RCC 7860 (cell line): ENCODE measurements at places on chromosomes 6 and 20.

DNA sequence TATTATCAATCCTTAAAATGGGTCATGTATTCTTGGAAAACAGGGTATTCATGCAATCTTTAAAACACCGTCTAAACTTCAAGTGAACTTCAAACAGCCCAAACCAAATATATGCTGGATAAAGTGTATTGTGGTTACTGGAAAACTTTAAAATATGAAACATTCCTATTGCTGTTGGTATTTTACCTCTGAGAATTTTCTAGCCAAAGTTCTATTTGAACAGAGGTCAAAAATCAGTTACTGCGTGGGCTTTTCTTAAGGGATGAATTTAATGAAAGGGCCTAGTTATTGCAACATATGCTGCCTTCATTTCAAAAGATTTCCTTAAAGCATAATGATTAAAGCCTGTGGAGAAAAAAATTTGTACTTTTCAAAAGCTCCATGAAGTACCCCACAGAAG is 436.0 kb downstream of the PLCB1 start:
- DNase-seq: no peak

- no peak for DNase-seq
These were observed 87.5 kb upstream of the TOP1 start for GRCh38 chr20:40941133-40941610.

DNA sequence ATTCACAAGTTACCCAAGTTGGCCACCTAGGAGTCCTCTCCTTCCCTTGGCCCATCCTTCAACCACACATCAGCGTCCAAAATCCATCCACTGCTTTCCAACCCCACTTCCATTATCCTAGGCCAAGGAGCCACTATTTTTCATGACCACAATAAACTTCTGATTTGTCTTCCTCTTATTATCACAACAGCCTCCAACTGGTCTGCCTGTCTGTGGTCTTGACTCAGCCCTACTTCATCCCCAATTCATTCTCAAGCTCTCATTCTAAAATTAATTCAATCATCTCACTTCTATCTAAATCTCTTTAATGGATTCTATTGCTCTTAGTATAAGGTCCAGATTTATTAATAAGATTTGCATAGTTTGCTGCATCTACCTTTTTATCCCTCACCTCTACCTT is 189.0 kb upstream of the PRDM1 start:
- DNase-seq: no peak

GRCh38 chr6:153044295-153044694 is 41.8 kb upstream of the MTRF1L start:
- DNase-seq: no peak

GRCh38 chr6:167736486-167737204 is 90.1 kb upstream of the AFDN start:
- DNase-seq: no peak

DNA sequence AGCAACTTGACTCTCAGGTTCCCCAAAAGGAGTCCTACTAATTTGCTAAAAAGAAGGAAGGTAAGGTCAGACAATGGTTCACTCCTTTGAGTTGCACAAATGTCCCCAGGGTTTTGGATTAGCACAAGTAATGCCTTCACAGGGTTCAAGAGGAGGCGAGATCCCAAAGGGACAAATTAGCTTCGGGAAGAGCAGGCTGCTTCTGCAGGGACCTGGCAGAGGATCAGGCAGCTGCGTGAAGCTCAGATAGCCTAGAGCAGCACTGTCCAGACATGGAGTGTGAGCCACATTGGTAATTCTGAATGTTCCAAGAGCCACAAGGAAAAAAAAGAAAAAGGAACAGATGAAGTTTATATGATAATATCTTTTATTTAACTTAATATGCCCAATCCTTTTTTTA is 115.4 kb downstream of the CFAP61 start:
- DNase-seq: no peak

GRCh38 chr6:33751771-33752645 is 5.3 kb upstream of the IP6K3 start:
- DNase-seq: no peak
